Activated CD4-positive, alpha-beta T cell treated with anti-CD3 and anti-CD28 coated beads for 36 hours (primary cell): ENCODE measurements at places on chromosomes 5 and 9. TPM values are rescaled to one million over a fixed set of nuclear protein-coding genes. Genes with fewer than 3 reads are reported as not detected.

Gene GABBR2
- total RNA-seq: not detected

DNA sequence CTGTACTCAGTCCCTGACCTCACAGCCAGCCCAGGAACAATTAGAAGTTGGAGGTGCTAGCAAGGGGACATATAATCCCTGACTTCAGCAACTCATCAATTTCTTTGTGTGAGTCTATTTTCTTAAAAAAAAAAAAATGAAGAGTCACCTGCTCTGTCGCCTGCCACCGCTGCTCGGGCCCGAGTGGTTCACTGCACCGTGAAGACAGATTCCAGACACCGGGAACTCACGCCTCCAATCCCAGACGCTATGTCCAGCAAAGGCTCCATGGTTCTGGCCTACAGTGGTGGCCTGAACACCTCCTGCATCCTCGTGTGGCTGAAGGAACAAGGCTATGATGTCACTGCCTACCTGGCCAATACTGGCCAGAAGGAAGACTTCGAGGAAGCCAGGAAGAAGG, 606.6 kb downstream of the PRELID2 start:
- no peaks in the 10 kb centered on the region for H3K4me1 ChIP-seq
- H3K27me3 ChIP-seq: no peaks in the 10 kb centered on the region
- H3K27ac ChIP-seq: no peak overlapping the region
- H3K4me3 ChIP-seq: no peak overlapping the region

Gene TMEM215
- not detected for total RNA-seq

DNA sequence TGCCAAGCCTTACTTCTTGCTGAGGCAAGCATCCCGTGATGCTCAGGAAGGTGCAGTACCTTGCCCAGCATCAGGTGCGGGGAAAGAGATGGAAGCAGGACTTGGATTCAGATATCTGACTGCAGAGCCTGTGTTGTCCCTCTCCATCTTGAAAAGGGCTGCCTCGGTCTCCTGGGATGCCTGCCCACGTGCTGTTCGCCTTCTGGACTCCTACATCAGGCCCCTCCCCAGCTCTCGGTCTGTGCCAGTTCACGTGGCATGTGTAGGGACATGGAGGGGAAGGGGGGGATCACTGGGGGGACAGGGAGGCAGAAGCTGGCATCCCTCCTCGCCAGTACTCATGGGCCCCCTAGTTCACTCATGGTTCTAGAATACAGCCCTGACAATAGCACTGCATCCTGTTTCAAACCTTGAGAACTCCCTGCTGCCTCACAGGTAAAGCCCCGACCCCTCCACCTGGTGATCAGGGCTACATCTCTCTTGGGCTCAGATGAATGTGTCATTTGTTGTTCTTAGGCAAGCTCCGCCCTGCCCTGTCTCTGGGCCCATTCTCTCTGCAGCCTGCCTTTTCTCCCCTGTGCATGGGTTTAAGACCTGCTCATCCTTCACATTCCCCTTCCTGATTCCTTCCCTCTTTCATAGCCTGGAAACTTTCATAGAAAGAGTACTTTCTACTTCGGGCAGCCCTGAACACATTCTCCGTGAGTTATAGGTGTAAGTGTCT, 38.9 kb upstream of the SLC25A51 start:
- H3K27me3 ChIP-seq: no peaks in the 10 kb centered on the region
- H3K36me3 ChIP-seq: no peaks in the 10 kb centered on the region
- no peaks in the 10 kb centered on the region for H3K4me1 ChIP-seq
- DNase-seq: no peak
- H3K4me3 ChIP-seq: no peak overlapping the region
- H3K27ac ChIP-seq: no peak overlapping the region

Gene NR2F1
- total RNA-seq: not detected

GRCh38 chr9:111866976-111867375, 29.6 kb upstream of the UGCG start:
- peak overlapping the region; percentile 8 for H3K27ac ChIP-seq
- DNase-seq: no peak
- H3K4me1 ChIP-seq: peaks cover 13% of the 10 kb centered on the region
- H3K36me3 ChIP-seq: peaks cover 1% of the 10 kb centered on the region

DNA sequence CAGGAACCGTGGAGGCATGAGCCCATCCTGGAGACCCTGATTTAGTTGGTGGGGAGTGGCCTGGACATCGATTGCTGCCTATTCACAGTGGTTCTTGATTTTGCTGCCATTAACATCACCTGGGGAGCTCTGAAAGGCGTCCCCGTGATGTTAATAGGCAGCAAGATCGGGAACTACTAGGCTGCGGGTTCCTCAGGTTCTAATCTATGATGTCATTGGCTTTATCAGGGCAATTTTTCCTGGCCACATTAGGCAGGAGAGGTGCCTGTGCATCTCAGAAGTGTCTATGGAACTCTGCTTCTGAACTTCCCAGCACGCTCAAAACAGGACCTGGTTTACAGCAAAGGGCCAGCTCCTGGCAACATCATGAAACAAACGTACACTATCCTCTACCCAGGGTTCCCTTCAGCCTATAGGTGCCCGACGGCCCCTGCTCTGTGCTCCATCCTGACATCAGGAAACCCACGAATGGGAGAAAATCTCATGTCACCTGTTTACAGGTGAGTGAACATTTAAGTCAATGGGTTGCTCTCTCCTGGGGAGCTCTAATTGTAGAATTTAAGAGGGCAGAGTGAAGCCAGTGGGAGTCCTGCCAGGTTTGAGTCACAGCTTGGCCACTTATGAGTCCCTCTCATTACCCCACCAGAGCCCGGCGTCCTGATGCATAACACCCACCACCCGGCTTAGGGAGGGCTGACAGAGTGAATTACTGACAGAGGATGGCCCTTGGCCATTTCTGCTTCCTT, 49.4 kb downstream of the ROPN1L start:
- no peak overlapping the region for H3K27ac ChIP-seq
- no peak overlapping the region for H3K4me3 ChIP-seq
- H3K27me3 ChIP-seq: no peaks in the 10 kb centered on the region
- H3K36me3 ChIP-seq: no peaks in the 10 kb centered on the region
- DNase-seq: no peak
- peaks cover 14% of the 10 kb centered on the region for H3K4me1 ChIP-seq

Gene FLT4
- total RNA-seq: 0.98 TPM

Gene AGXT2
- total RNA-seq: not detected

- H3K36me3 ChIP-seq: no peaks in the 10 kb centered on the region
- H3K27me3 ChIP-seq: peaks cover 9% of the 10 kb centered on the region
- H3K4me1 ChIP-seq: no peaks in the 10 kb centered on the region
- no peak overlapping the region for H3K4me3 ChIP-seq
- H3K27ac ChIP-seq: no peak overlapping the region
Measured at GRCh38 chr9:109619310-109619709, 121.2 kb upstream of the PTPN3 start.

Gene SPEF2
- 14.6 TPM for total RNA-seq

DNA sequence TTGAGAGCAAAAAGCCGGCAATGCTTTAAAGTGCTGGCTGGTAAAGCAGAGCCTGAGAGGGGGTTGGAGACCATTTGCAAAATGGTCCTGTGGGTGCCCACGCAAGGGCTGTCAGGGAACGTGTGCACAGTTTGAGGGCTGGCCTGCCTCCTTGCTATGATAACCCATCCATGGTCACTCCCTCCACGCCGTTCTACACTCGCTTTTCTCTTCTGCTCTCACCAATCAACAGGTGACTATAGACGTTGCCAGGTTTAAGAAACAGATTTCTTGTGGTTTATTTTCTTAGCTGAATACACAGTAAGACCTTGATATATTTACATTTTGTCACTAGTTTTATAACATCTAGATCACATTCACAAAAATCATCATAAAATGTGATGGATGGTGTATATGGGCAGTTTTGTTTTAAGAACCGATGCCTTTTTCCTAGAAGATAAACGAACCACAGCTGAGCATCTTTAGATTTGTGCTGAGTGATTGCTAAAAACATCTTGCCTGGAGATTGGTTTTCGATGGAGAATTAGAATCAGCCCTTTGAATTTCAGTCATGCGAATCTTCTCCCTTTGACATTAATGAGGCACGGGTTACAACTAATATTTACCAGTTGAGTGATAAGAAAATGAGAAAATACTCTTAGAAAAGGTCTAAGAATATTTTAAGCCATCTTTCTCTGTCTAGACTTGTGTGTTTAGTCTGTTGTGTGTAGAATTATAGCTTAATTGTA, 13.9 kb downstream of the MAP1B start:
- no peak overlapping the region for H3K27ac ChIP-seq
- peaks cover 44% of the 10 kb centered on the region for H3K27me3 ChIP-seq
- no peaks in the 10 kb centered on the region for H3K36me3 ChIP-seq
- DNase-seq: no peak

DNA sequence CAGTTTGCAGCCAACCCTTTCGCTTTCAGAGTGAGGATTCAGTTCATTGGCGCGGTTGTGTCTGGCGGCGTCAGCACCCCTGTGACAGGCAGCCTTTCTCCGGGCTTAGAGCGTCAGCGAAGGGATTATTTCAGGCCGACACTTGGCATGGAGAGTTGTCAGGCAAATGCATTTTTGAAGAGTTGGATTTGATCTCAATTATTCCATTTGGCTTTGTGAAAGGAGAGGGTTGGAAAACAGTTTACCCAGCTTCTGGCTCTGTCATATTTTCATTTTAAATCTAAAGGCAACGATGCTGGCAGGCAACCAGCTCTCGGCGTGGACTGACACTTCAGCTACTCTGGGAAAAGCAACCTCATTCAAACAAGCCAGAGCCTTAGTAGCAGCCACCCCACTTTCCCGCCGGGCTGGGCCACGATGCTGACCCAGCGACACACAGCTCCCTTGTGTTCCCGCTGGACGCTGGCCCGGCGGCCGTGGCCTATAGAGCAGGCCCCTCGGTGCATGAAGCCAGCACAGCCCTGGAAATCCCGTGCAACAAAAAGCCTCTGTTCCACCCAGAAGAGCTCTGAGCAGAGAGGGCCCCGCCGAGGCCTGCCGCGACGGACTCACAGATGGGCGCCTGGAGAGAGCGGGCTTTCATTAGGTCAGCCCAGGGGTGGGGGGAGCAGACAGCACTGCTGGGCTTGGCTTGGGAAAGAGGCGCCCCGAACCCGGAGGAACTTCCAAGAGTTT, 28.9 kb upstream of the LPCAT1 start:
- H3K27ac ChIP-seq: no peak overlapping the region
- H3K4me3 ChIP-seq: no peak overlapping the region
- DNase-seq: no peak
- no peaks in the 10 kb centered on the region for H3K4me1 ChIP-seq

DNA sequence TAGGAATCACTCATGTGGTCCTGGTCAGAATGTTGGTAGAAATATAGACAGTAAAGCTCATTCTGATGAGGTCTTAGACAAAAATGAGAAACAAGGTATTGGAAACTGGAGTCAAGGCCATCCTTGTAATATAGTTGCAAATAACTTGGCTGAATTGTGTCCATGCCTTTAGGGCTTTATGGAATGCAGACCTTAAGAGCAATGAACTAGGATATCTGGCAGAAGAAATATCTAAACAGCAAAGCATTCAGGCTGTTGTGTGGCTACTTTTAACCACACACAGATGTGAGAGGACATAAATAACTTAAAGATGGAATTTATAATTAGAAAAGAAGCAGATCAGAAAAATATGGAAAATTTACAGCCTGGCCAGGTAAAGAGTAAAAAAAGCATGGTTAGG, 128.2 kb downstream of the YTHDC2 start:
- DNase-seq: no peak
- peaks cover 6% of the 10 kb centered on the region for H3K27me3 ChIP-seq
- no peaks in the 10 kb centered on the region for H3K36me3 ChIP-seq
- H3K27ac ChIP-seq: no peak overlapping the region
- H3K4me1 ChIP-seq: no peaks in the 10 kb centered on the region

GRCh38 chr5:2904956-2905355, 153.5 kb upstream of the IRX2 start:
- H3K4me1 ChIP-seq: no peaks in the 10 kb centered on the region
- no peaks in the 10 kb centered on the region for H3K27me3 ChIP-seq
- no peak overlapping the region for H3K4me3 ChIP-seq

Gene PAEP
- not detected for total RNA-seq

DNA sequence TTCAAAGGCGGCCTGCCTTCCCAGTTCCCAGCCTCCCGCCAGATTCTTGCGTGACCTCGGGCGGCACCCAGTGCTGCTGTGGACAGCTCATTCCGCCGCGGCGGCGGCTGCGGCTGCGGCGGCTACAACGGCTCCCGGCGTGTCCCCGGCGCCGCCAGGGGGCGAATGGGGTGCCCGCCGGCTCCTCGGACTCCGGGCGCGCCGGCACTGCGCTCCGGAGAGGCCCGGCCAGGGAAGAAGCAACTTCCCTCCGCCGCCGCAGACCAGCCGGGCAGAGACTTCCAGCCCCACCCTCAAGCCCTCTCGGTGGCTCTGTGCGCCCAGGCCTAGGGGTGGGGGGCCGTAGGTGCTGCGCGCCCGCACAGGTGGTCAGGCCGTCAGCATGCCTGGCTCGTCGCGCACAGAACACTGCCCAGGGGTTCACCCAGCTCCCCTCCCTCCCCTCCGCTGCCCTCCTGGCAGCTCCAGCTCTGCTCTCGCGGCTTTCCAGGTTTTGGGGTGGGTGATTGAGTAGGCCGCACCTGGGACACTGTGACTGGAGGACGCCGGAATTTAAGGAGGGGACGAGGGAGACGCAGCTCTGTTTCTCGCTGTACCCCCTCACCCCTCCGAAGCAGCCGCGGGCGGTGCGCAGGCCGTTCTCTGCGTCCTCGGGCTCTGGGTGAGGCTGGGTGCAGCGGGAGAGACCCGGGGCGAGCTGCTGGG, 20.2 kb downstream of the IGIP start:
- no peak overlapping the region for H3K27ac ChIP-seq
- H3K4me1 ChIP-seq: peaks cover 14% of the 10 kb centered on the region
- peaks cover 12% of the 10 kb centered on the region for H3K27me3 ChIP-seq
- H3K36me3 ChIP-seq: no peaks in the 10 kb centered on the region
- peak; percentile 79 for DNase-seq

GRCh38 chr5:3080366-3080765, 328.9 kb upstream of the IRX2 start:
- H3K36me3 ChIP-seq: peaks cover 1% of the 10 kb centered on the region
- DNase-seq: no peak
- no peak overlapping the region for H3K4me3 ChIP-seq
- no peak overlapping the region for H3K27ac ChIP-seq
- H3K27me3 ChIP-seq: no peaks in the 10 kb centered on the region
- no peaks in the 10 kb centered on the region for H3K4me1 ChIP-seq
